C1 segment of cervical spinal cord (tissue), 14 donors: ENCODE measurements at places on chromosomes 11 and 22.

DNA sequence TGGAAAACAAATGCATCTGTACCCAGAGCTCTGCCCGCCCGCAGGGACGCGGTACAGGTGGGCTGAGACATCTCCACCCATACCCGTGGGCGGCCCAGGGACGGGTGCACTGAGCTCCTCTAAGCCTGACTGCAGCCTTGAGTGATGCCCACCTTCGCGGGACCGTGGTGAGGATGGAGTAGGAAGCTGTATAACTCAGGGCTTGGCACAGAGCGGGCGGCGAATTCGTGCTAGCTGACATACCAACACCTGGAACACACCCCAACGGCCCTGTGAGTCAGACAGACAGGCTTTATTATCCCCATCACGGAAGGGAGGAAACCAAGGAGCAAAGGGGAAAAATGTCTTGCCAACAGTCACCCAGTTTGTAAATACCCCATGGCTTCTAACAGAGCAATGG is 61.9 kb downstream of the SMCO4 start:
- DNase-seq: no peak

GRCh38 chr11:22467248-22467647 is 129.1 kb downstream of the SLC17A6 start:
- DNase-seq: no peak

DNA sequence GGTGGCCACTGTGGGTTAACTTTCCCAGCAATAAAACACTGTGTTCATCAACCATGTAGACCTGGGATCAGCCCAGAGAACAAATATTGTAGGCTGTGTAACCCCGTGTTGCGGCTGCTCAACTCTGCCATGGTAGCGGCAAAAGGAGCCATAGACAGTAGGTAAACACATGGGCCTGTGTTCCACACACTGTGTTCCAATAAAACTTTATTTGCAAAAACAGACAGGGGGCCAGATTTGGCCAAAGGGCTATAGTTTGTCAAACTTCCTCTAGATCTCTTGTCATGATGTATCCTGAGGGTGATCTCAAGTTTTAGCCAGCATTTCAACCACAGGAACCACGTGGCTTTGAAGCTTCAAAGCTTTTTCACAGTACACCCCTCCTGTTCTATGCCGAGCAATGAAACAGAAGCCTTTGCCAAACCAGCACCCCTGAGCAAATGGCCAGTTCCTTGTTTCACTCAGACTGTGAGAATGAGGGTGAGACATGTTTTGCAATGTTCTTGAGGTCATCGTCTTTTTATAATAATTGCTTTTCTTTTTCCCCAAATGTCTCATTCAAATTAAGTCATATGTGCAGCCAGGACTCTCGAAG is 49.9 kb upstream of the FADD start:
- DNase-seq: no peak

- no peak for DNase-seq
These were observed 40.5 kb upstream of the BIRC3 start for GRCh38 chr11:102276783-102277182.

GRCh38 chr11:94433049-94433448 is 31.8 kb upstream of the GPR83 start:
- no peak for DNase-seq

DNA sequence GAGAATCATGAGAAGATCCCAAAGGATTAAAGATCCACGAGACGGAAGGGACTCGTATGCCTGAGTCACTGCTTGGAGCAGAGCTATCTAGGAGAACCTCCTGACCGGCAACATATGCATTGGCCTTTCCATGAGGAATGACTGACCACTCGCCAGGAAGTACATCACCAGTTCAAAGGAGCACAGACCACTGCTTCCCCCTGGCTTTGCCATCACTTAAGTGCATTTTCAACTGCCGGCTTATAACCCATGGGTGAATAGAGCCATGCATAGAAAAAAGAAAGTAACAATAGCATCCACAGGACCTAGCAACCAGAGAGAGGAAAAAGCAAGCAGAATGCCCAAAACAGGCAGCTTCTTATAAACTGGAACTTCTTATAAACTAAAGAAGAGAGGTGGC is 98.3 kb upstream of the ZC3H12C start:
- DNase-seq: no peak

DNA sequence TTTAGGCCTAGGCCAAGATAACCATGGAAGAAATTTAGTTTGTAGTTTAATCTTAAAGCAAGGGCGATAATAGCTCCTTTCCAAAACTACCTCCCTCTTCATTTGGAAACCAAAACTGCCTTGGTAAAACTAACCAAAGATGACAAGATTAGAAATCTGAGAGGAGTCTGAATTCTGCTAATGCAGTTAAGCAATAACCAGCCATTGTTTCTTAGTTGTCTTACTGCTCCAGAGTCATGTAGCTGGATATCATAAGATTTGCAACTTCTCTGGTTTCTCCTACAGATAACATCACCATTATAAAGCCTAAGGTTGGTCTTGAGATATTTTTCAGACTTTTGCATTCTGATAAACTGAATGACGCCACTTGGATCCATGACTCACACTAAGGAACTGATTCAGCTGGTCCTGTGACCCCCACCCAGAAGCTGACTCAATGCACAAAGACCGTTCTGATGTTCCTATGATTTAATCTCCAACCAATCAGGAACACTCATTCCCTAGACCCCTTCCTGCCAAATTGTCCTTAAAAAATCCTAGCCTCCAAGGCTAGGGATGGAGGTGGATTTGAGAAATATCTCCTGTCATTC is 200.8 kb downstream of the LUZP2 start:
- no peak for DNase-seq

- no peak for DNase-seq
These were observed 17.7 kb upstream of the TUB start for GRCh38 chr11:8063324-8063723.

DNA sequence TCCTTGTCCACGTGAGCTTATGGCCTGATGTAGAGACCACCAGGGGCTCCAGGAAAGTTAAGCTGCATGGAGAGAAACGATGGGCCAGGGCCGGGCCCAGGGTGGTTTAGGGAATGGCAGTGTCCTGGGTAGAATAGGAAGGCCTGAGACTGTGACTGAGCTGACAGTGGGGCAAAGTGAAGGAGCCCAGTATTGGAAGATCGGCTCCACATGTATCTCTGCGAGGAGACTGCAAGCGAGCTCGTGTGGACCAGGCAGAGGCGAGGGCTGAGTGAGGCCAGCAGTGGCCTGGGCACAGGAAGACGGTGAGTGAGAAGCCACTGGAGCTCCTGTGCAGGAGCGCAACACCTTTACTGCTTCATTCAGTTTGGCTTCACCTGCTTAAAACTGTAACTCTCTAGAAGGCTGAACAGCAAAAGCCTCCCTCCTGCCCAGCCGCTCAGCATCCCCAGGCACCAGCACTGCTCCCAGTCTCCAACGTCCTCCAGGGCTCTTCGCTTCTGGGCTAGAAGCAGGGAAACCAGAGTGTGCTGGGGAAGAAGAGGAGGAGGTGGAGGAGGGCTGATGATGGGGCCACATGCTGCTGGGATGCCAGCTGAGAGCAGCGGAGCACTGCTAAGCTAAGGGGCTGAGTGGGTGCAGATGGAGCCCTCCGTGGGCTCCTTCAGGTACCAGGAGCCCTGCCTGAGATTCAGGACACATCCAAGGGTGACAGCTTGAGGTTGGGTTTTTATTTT is 13.5 kb downstream of the TCIRG1 start:
- DNase-seq: no peak

DNA sequence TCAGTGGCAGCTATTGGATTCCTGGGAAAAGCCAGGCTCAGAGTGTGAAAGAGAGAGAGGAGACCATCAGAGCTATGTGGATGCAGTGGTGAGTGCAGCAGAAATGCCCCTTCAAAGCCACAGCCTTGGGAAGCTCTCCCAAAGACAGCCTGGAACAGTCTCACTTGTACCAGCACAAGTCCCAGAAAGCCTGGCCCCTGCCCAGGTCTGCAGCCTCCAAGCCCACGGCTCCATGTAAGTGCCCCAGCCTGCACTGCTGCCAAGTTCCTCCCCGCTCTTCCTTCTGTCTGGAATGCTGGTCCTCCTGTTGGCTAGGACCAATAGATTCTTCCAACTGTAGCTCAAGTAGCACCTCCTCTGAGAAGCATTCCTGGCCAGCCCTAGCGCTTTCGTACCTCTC is 539.7 kb downstream of the MIAT start:
- DNase-seq: no peak

DNA sequence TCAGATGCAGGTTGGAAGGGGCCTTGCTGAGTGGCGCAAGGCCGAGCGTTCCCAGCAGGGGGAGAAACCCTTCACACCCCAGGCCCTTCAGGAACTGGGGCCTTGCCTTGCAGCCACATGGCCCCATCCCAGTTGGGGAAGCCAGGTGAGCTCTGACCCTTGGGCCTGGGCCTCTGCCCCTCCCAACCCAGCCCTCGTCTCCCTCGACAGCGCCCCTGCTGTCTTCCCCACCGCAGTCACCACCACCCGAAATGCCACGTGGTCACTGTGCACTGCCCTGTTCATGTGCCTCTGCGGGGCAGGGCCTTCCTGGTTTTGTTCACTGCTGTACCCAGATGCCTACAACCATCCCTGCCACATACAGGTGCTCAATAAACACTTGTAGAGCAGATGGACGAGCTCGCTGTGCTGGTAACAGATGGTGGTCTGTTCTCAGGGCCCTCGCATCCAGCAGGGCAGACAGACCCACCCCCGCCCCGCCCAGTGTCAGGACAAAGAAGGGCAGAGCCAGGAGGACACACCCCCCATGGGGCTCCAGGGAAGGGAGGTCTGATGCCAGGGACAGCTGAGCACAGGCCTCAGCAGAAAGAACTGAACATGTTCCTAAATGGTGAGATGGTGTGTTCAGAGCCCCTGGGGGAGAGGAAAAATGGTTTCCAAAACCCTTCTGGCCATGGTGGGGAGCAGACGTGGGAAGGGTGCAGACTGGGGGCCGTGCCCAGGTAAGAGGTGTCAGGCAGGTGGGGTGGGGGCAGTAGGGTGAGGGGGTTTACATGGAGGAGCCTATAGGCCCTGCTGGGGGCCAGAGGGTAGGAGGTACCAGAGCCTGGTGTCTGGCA is 3.7 kb downstream of the POLR2L start:
- no peak for DNase-seq

- no peak for DNase-seq
These were observed 48.2 kb downstream of the GLYATL2 start for GRCh38 chr11:58796333-58796732.

DNA sequence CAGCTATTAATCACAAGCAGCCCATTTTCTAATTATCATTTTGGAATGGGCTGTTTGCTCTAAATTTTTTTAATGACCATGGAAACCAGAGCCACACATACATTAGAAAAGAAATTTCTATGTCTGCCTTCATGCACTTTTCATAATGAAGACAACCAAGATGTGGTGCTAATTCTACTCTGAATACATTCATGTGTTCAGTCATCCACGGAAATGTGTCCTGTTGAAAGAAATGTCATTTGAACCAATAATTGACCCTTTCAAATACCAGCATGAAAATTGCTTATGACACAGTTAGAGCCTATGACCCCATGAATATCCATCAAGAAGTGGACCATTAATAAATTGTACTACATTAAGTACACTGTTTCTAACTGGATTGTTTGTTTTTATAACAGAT is 99.7 kb upstream of the KCNA4 start:
- no peak for DNase-seq

DNA sequence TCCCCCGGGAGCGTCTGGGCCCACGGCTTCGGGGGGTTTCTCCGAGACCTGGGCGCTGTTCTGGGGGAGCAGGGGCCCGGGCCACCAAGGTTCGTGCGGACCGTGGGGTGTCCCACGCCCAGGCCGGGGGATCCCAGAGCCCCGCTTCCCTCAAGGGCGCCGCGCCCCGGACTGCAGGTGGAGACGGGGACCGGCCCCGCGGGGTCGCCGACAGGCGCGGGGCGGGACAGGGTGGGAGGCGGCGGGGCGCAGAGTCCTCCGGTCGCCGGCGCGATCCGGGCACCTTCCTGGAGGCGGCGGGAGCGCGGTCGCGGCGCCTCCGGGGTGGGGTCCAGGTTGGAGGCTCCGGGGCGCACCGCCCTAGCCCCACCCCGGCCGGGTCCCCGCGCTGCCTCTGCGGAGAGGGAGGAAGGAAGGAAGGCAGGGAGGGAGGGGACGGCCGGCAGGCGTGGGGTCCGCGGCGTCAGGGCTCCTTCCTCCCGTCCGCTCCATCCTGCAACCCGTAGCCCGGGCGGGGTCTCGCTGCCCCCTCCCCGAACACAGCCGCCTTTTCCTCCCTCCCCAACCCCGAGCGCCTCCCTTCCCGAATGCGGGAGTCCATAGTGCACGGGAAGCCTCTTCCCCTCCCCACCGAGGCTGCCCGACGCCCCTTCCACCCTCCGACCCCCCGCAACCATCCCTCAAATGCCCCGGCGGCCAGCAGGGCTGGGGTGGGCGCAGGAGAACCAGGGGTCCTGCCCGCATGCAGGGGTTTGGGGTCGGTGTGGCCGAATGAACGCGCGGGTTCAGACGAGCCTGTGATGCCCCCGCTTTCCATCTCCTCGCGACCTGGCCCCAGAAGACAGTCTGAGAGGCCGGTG is 4.3 kb upstream of the ZBED4 start:
- no peak for DNase-seq

- DNase-seq: no peak
These were observed 65.2 kb downstream of the CSTPP1 start for GRCh38 chr11:47001781-47002181.

DNA sequence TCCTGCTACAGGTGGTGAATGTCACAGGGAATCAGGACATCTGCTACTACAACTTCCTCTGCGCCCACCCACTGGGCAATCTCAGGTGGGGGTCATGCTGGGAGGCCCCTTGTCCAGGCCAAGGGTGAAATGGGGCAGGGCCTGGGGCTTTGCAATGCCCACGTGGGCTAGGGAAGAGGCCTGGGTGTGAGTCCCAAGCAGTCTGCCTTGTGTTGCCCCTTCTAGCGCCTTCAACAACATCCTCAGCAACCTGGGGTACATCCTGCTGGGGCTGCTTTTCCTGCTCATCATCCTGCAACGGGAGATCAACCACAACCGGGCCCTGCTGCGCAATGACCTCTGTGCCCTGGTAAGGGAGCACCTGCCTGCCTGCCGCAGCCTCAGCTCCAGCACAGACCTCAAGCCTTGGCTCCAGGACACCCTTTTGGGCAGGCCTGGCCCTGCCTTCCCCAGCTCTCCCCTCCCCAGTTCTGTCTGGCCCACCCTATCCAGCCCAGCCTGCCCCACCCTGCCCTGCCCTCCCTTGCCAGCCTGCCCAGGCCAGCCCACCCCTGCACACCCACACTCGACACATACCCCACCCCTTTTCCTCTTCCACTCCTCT is 9.1 kb upstream of the TAGLN start:
- DNase-seq: no peak
